ENCODE measurements at places on chromosomes 3 and 15. TPM values are rescaled to one million over a fixed set of nuclear protein-coding genes. Genes with fewer than 3 reads are reported as not detected.
A peak's percentile ranks its signal among the peaks of the same experiment; 100 is the strongest.

- H3K27me3 ChIP-seq = no peaks in the 10 kb centered on the region
- H3K4me3 ChIP-seq = no peak overlapping the region
- H3K36me3 ChIP-seq = peaks cover 7% of the 10 kb centered on the region
- H3K4me1 ChIP-seq = no peaks in the 10 kb centered on the region
These were observed 14.2 kb downstream of the CFAP91 start for GRCh38 chr3:119716998-119717397.

DNA sequence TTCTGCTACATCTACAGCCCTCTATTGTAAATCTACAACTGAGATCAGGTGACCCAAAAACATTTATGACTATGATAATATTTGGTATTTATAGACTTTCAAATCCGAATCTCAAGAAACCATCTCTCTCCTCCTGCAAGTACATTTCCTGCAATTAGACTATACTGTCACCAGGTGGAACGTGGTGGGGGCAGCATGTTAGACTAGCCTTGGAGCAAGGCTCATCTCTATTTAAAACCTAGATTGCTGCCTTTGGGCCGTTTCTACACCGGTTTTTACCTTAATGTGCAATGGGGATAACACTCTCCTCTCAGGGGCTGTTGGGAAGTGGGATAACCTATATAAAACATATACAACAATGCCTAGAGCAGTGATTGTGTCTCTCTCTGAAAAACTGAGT is 3.8 kb upstream of the KATNBL1 start:
- DNase-seq = no peak
- H3K4me3 ChIP-seq = no peak overlapping the region
- no peaks in the 10 kb centered on the region for H3K36me3 ChIP-seq

GRCh38 chr3:125194061-125194848 is 18.3 kb downstream of the SLC12A8 start:
- no peak overlapping the region for H3K4me3 ChIP-seq
- H3K4me1 ChIP-seq = no peaks in the 10 kb centered on the region
- H3K27me3 ChIP-seq = no peaks in the 10 kb centered on the region
- H3K27ac ChIP-seq = no peak overlapping the region

DNA sequence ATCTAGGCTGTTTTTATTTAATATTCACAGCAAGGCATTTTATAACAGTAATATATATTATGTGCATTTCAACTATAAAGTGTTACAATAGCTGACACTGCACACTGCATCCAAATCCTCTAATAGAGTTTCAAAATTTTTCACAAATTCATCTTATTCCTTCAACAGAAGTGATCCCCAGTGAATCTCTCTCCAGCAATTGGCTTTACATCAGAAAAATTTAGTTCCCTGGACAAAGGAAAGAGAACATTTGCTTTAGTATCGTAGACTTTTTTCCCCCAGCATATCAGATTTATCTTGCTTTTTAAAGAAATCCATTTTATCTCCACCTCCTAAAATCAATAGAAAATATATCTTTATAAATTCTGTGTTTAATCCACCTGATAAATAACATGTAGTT is 868.6 kb downstream of the TBL1XR1 start:
- no peak overlapping the region for H3K27ac ChIP-seq
- no peaks in the 10 kb centered on the region for H3K36me3 ChIP-seq
- DNase-seq = no peak
- no peaks in the 10 kb centered on the region for H3K27me3 ChIP-seq

GRCh38 chr15:83653639-83654378 is at the start of gene ADAMTSL3:
Gene ADAMTSL3 (plus strand): TSS chr15:83654123. CDS start chr15:83655762, 1,639 bp downstream.
- H3K4me3 ChIP-seq = peak within 1 kb of the TSS; percentile 63
- peak; percentile 93 for DNase-seq
- H3K36me3 ChIP-seq = no peaks in the 10 kb centered on the region
- H3K27ac ChIP-seq = peak within 1 kb of the TSS; percentile 75
- no peaks in the 10 kb centered on the region for H3K27me3 ChIP-seq

DNA sequence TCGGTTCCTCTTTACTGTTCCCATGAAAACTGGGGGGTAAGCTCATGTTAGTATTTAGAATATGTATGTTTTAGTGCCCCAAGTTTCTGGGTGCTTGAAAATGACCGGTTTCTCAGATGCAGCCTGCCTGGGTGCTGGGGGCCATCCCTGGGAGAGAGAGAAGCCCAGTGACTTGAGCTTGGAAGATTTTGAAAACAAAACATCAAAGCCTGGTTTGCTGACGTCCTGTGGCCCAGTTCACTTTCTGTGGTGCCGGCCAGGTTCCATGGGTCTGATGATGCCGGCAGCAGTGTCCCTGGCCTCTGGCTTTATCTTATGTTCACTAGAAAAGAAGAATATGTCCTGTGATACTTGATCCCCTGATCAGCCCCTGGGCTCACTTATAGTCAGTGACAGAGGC is 17.1 kb downstream of the APBA2 start:
- H3K27ac ChIP-seq = no peak overlapping the region
- H3K27me3 ChIP-seq = no peaks in the 10 kb centered on the region
- H3K4me3 ChIP-seq = no peak overlapping the region
- H3K36me3 ChIP-seq = no peaks in the 10 kb centered on the region
- no peak for DNase-seq
- no peaks in the 10 kb centered on the region for H3K4me1 ChIP-seq

DNA sequence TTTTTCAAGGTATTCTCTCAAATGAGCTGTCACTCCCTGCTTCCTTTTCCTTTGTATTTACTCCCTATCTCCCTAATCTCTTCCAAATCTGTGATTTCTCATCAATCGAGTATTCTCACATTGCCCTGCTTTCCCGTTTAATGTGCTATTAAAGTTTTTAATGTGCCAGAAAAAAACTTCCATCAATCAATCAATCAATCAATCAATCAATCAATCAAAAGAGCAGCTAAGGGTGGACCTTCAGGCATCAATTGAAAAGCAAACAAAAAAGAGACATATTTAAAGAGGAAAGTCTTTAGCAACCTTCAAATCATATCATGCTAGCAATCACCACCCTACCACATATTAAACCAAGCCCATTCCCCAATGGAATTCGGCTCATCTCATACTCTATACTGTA is 58.9 kb downstream of the SATB1 start:
- no peaks in the 10 kb centered on the region for H3K27me3 ChIP-seq
- H3K36me3 ChIP-seq = peaks cover 30% of the 10 kb centered on the region
- DNase-seq = no peak
- no peak overlapping the region for H3K4me3 ChIP-seq

- DNase-seq = no peak
- H3K4me1 ChIP-seq = peaks cover 34% of the 10 kb centered on the region
- H3K27ac ChIP-seq = no peak overlapping the region
- H3K4me3 ChIP-seq = no peak overlapping the region
- H3K36me3 ChIP-seq = no peaks in the 10 kb centered on the region
- no peaks in the 10 kb centered on the region for H3K27me3 ChIP-seq
These were observed 399.6 kb downstream of the LPP start for GRCh38 chr3:188553569-188553968.

GRCh38 chr15:94470492-94470891 is 239.1 kb downstream of the MCTP2 start:
- no peaks in the 10 kb centered on the region for H3K4me1 ChIP-seq
- H3K36me3 ChIP-seq = no peaks in the 10 kb centered on the region
- no peak for DNase-seq

DNA sequence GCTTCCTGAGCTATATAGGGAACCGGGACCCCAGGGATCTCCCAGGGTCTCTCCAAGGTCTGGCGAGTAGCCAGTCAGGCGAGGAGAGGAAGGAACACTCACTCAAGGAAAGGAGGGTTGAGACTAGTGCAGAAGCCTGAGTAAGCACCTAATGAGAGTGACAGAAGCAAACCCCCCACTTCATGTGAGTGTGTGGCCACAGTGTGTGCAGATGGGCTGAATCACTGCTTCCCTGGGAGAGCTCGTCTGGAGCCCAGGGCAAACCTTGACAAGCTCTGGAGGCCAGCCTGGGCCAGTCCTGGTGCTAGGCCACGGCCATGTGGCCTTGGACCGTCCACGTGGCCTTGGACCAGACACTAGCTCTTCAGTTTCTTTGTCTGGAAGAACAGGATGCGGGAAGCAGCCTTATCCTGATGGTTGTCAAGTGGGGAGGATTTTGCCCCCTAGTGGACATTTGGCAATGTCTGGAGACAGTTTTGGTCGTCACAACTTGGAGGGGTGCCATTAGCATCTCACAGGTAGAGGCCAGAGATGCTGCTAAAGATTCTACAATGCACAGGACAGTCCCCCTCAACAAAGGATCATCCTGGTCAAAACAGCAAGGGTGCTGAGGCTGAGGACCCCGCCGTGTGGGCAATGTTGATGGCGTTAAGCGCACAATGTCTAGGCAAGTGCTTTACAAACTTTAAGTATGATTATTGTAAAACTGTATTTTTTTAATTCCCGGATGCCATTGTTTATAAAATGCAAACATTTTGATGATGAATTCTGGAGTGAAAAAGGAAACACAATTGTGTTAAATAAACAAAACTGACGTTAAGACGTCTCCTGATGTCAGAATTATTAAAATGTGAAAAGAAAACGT is 34.8 kb upstream of the CTSH start:
- no peak overlapping the region for H3K4me3 ChIP-seq
- no peak overlapping the region for H3K27ac ChIP-seq
- no peak for DNase-seq
- H3K36me3 ChIP-seq = no peaks in the 10 kb centered on the region
- peaks cover 6% of the 10 kb centered on the region for H3K4me1 ChIP-seq
- no peaks in the 10 kb centered on the region for H3K27me3 ChIP-seq

- H3K27ac ChIP-seq = no peak overlapping the region
- H3K4me1 ChIP-seq = no peaks in the 10 kb centered on the region
- no peak for DNase-seq
- H3K4me3 ChIP-seq = no peak overlapping the region
These were observed 105.8 kb downstream of the UNC13C start for GRCh38 chr15:54083991-54084390.

- peaks cover 4% of the 10 kb centered on the region for H3K4me1 ChIP-seq
- peak within 1 kb of the TSS; percentile 42 for H3K27ac ChIP-seq
- no peaks in the 10 kb centered on the region for H3K27me3 ChIP-seq
- no peak within 1 kb of the TSS for H3K4me3 ChIP-seq
- H3K36me3 ChIP-seq = peaks cover 73% of the 10 kb centered on the region
These were observed at the start of gene C15orf62 for GRCh38 chr15:40769274-40770146. Gene C15orf62 (plus strand): TSS chr15:40769980. CDS start chr15:40770496, 516 bp downstream.

- H3K4me3 ChIP-seq = no peak overlapping the region
- peaks cover 5% of the 10 kb centered on the region for H3K4me1 ChIP-seq
- no peak for DNase-seq
- no peaks in the 10 kb centered on the region for H3K27me3 ChIP-seq
These were observed 35.4 kb downstream of the ACP3 start for GRCh38 chr3:132352556-132353143.

GRCh38 chr3:105518203-105518602 is 151.5 kb downstream of the ALCAM start:
- H3K4me1 ChIP-seq = no peaks in the 10 kb centered on the region
- no peak for DNase-seq
- no peak overlapping the region for H3K27ac ChIP-seq
- H3K4me3 ChIP-seq = no peak overlapping the region
- H3K27me3 ChIP-seq = no peaks in the 10 kb centered on the region

GRCh38 chr3:48507256-48508061 is 3.5 kb upstream of the SHISA5 start:
- peaks cover 27% of the 10 kb centered on the region for H3K4me1 ChIP-seq
- no peaks in the 10 kb centered on the region for H3K27me3 ChIP-seq
- DNase-seq = no peak
- no peaks in the 10 kb centered on the region for H3K36me3 ChIP-seq
- H3K4me3 ChIP-seq = no peak overlapping the region

GRCh38 chr15:51190424-51191068 is 95.8 kb upstream of the TNFAIP8L3 start:
- no peak for DNase-seq
- H3K27ac ChIP-seq = no peak overlapping the region
- H3K27me3 ChIP-seq = no peaks in the 10 kb centered on the region
- H3K4me3 ChIP-seq = no peak overlapping the region

GRCh38 chr3:171480526-171480925 is 20.3 kb upstream of the TNIK start:
- no peaks in the 10 kb centered on the region for H3K36me3 ChIP-seq
- H3K27me3 ChIP-seq = no peaks in the 10 kb centered on the region
- no peak overlapping the region for H3K27ac ChIP-seq
- no peaks in the 10 kb centered on the region for H3K4me1 ChIP-seq
- no peak for DNase-seq

DNA sequence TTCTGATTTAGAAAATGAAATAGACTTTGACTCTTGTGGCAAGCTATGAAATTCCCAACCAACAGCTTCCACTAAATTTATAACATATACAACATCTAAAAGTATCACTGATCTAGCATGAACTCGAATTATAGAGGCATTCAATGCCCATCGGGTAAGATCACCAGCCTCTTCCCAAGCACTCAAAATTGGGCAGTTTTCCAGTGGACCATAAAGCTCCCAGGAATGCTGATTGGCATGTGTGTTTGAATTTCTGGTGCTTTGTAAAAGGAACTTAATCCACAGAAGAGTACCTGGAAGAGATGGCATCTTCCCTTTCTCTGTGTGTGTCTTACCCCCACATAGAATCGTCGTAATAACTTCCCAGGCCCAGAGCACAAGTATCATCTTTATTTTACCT is 10.0 kb downstream of the LRTM1 start:
- H3K4me1 ChIP-seq = no peaks in the 10 kb centered on the region
- no peaks in the 10 kb centered on the region for H3K27me3 ChIP-seq
- H3K27ac ChIP-seq = no peak overlapping the region
- DNase-seq = no peak
- no peak overlapping the region for H3K4me3 ChIP-seq
- no peaks in the 10 kb centered on the region for H3K36me3 ChIP-seq

- no peak overlapping the region for H3K27ac ChIP-seq
- H3K27me3 ChIP-seq = no peaks in the 10 kb centered on the region
- no peak for DNase-seq
- no peaks in the 10 kb centered on the region for H3K4me1 ChIP-seq
These were observed 200.6 kb downstream of the CADM2 start for GRCh38 chr3:85159376-85159775.

DNA sequence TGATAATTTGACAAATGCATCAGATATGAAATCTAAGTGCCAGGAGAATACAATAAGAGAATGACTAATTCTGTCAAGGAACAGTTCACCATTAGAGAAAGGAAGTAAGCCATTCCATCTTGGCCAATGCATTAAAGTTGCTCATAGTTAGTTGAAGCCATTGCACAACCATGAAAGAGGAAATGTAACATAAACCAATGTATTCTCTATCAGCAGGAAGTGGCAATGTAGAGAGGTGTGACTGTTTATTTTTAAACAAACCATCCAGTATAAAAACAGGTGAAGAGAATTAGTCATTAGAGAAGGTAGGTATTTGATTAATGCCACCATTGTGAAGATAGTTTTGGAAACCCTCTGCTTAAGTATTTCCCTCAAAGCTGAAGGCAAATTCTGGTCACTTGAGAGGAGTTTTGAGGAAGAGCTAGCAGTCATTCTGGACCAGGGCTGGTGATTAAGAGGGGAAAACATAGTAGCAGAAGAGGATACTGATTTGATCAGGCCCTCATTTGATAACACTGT is 10.7 kb upstream of the ANXA2 start:
- no peak overlapping the region for H3K4me3 ChIP-seq
- DNase-seq = no peak
- no peaks in the 10 kb centered on the region for H3K36me3 ChIP-seq
- H3K27me3 ChIP-seq = no peaks in the 10 kb centered on the region
- H3K4me1 ChIP-seq = peaks cover 13% of the 10 kb centered on the region
- H3K27ac ChIP-seq = no peak overlapping the region

- DNase-seq = no peak
- no peaks in the 10 kb centered on the region for H3K36me3 ChIP-seq
- no peak overlapping the region for H3K4me3 ChIP-seq
- H3K4me1 ChIP-seq = no peaks in the 10 kb centered on the region
- no peak overlapping the region for H3K27ac ChIP-seq
These were observed 172.7 kb downstream of the WDR72 start for GRCh38 chr15:53586799-53587198.

The CFAP161 gene
- total RNA-seq = not detected

The FSIP1 gene
- total RNA-seq = 4.6 TPM

The DCBLD2 gene
- total RNA-seq = 47.9 TPM

The WNT7A gene
- not detected for total RNA-seq

The ARID3B gene
- total RNA-seq = 6.6 TPM

The CCK gene
- total RNA-seq = 15.1 TPM

The WDR73 gene
- total RNA-seq = 17.0 TPM

The CLEC3B gene
- total RNA-seq = 71.4 TPM

The RCCD1 gene
- 9.7 TPM for total RNA-seq

The EPHB1 gene
- total RNA-seq = under 0.01 TPM

The PRR23C gene
- not detected for total RNA-seq

Measured in esophagus muscularis mucosa (tissue), 4 donors.